ENCODE measurements at places on chromosomes 7 and 10.

- no peak for DNase-seq
These were observed 4.9 kb downstream of the HIPK2 start for GRCh38 chr7:139772873-139773272.

GRCh38 chr7:114182837-114183236 lies 231.8 kb upstream of the FOXP2 start:
- DNase-seq, result no peak

- DNase-seq, result peak; percentile 2
These were observed 23.9 kb upstream of the FAM107B start for GRCh38 chr10:14798636-14799035.

- no peak for DNase-seq
These were observed at the start of gene GPR15LG for GRCh38 chr10:84173501-84173929. TSS of gene GPR15LG (plus strand) at chr10:84173801. CDS start at chr10:84173852, 51 bp downstream.

DNA sequence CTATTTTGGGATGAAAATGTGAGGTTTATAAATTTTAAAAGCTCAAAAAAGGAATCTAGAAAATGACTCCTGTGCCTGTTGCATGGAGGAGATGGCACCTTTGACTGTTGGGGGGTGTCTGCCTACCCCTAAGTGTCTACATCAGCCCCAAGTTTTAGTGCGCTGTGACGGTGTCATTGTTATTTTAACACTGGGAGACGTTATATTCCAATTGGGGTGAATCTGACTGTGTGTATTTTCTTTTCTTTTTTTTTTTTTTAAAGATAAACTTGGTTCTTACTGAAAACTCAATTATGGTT lies 517 bp downstream of the SRGN start:
- no peak for DNase-seq

GRCh38 chr7:36708767-36709166 lies 15.5 kb downstream of the AOAH start:
- DNase-seq, result peak; percentile 59

DNA sequence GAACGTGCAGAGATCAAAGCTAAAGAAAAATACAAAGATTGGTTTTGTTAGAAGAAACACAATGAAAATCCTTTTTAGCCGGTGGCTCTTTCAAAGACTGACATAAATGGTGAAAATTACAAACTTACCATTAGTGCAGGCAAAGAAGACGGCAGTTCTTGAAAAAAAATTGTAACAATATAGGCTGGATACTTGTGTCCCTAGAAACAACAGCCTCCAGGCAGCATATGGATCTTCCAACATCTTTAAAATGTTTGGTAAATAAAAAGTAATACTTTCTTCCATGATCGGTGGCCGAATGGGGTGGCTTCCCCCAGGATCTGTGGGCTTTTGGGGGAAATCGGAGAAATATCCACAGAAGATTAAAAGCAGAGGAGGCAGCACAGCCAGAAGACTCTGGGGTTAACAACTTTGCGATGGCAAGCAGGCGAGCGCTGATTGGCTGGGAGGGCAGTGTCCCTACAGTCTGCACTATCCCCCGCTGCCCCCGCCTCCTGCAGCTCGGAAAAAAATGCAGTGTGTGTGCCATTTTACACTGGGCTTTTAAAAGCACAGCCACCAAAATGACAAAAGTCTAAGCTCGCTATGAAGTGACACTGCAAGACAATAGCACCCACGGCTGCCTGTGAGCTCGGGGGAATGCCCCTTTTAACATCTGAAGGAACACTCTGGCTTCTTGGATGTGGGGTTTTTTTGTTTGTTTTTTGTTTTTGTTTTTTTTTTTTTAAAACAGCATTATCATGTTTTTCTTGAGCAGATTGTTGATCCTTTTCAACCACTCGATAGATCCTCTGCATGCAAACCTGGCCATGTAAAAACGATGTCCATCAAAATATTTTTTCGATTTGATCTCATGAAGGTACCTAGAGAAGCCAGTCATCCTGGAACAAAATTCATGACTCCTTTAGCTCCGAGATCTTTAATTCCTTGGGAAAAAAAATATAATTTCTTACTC lies 31.7 kb upstream of the EPC1 start:
- DNase-seq, result peak; percentile 76

- no peak for DNase-seq
These were observed 56.1 kb downstream of the ABI1 start for GRCh38 chr10:26804418-26805393.

DNA sequence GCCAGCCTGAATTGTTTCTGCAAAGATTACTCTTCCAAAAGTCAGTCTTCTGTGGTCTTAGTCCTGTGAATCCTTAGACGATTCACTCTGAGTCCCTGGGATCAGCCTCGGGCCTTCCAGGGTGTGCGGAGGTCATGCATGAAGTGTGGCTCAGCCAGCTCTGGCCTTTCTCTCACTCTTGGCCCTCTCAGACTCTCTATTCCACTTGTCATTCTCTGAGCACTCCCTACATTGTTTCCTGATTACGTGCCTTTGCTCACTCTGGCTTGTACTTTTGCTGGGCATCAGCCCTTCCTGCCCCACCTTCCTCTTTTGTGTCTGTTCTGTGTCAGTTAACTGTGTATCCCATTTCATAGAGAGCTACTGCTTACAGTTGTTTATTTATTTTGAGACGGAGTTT lies 36.0 kb downstream of the CCNY start:
- no peak for DNase-seq

Data from NCI-H524 (cell line).